ENCODE measurements at places on chromosomes 11 and 22.

- peak; percentile 53 for DNase-seq
These were observed 252.9 kb downstream of the ETS1 start for GRCh38 chr11:128334311-128335044.

DNA sequence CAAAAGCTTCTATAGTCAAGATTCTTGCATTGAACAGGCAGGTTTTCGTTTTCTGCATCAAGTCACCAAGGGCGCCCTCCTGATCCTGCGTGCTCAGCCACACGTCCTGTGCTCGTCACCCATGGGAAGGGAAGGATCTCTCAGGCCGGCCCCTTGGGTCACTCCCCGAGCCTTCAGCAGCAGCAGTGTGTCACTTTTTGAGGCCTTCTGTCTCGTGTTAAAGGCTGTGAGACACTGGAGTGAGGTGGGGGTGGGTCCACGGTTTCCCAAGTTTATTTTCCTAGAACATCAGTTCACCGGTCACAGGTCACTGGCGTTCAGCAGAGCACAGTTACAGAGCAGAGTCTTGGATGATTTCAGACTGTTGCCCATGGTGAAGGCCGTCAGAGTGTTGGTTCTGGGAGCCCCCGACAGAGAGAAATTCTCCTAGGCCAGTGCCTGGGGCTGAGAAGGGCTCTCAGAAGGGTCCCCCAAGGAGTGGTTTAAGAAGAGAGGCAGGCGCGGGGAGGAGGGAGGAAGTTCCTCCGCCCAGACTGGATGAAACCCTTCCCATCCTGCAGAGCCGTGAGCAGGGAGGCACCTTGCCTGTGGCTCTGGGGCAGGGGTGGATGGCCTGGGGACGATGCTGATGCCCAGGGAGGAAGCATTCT is 13.5 kb upstream of the ADORA2A start:
- DNase-seq, result no peak

GRCh38 chr11:14029971-14030920 is 67.7 kb downstream of the SPON1 start:
- DNase-seq, result peak; percentile 80

DNA sequence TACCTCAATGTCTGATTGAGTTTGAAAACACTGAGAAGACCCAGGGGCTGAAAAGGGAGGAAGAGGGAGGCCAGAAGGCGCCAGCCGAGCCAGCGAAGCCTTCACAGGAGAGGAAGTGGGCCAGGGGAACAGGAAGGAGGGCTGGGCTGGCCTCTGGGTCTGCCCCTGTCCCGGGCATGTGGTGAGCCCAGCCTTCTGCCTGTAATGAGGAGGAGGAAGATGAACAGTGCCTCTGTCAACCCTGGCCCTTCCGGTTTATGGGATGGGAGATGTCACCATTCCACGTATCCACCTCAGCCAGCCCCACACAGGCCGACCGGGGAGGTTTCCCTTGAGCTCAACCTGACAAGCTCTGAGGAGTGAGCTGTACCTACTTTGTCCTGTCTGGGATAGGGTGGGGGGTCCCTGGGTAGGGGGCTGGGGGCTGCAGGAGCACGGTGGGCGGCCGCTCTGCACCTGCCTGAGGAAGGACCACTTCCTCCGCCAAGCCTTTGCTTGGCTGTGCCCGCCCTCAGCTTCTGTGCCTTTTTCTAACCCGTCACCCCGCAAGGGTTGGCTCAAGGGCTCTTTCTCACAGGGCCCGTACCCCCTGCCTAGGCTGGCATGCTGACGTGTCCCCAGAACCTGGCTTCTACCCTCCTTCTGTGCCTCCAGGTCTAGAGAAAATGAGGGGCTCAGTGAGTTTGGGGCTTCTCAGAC is 2.0 kb downstream of the PARVG start:
- DNase-seq, result no peak

- DNase-seq, result peak; percentile 98
These were observed 52.9 kb downstream of the C11orf58 start for GRCh38 chr11:16791191-16791961.

- DNase-seq, result peak; percentile 53
These were observed 15.3 kb upstream of the RAB30 start for GRCh38 chr11:83087035-83087434.

GRCh38 chr11:75476739-75477613 is 44.0 kb upstream of the KLHL35 start:
- no peak for DNase-seq

Measured in renal cortical epithelial cell (primary cell).